ENCODE measurements at places on chromosomes 1 and 21.

DNA sequence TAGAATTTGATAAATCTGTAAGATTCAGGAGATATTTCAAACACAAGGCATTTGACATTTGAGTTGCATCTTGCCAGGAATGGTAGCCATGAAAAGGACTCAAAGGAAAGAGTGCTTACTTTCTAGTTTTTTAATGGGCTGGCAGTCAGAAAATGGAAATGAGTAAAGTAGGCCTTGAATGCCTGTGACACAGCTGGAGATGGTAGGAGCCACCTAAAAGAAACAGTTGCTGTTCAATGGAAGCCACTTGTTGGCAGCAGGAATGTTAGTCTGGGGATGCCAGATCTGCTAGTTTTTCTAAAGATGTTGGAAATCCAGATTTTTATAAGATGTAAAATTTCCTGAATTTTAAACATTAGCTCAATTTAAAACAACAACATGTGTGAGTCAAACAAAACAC is 43.6 kb downstream of the CACHD1 start:
- no peak for DNase-seq

DNA sequence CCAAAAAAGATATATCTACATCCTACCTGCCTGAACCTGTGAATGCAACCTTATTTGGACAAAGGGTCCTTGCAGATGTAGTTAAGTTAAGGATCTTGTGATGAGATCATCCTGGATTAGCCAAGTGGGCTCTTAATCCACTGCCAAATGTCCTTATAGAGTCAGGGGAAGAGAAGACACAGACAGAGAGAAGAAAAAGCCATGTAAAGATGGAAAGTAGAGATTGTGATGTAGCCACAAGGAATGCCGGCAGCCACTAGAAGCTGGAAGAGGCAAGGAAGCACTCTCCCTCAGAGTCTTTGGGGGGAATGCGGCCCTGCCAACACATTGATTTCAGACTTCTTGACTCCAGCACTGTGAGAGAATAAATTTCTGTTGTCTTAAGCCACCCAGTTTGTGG is 16.2 kb downstream of the HSD11B1 start:
- no peak for DNase-seq

DNA sequence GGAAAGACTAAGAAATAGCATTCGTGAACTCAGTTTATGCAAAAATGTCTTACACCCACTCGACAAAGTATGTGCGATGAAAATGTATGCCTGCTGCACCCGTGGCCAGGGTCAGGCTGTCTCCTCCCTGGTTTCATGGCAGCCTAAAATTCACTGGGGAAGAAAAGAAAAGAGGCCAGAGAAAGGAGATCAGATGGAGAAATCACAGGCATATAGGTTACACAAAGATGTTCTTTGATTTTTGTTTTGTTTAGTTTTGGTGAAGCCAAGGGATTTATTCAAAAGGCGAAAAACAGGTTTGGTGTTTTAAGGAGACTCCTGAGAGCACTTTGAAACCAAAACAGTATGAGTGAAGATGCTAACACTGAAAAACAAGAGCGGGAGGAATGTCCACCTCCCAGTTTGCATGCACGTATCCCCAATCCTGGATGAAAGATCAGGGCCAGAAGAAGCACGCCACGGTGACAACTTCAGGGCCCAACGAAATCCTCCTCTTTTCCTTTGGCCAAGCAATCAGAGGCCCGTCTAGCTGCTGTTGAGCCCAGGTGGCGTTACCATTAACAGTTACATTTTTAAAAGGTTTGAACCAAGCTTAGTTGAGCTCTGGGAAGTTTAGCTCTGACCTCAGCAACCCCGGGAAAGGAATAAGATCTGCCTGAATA is 992 bp upstream of the SSX2IP start:
- DNase-seq: no peak

- no peak for DNase-seq
Measured at GRCh38 chr1:151849126-151849525, 4.4 kb downstream of the THEM5 start.

Data from activated CD4-positive, alpha-beta T cell treated with anti-CD3 and anti-CD28 coated beads for 24 hours (primary cell).